ENCODE measurements at places on chromosomes 7 and 10. TPM values are rescaled to one million over a fixed set of nuclear protein-coding genes. Genes with fewer than 3 reads are reported as not detected.

Gene UTF1
- polyA plus RNA-seq = not detected

Gene NODAL
- polyA plus RNA-seq = 0.52 TPM

Gene RELN
- polyA plus RNA-seq = 2.1 TPM

Gene HOXA7
- 29.5 TPM for polyA plus RNA-seq

Gene MTPN
- 150 TPM for polyA plus RNA-seq

Gene NEBL
- 92.3 TPM for polyA plus RNA-seq

Gene CCDC3
- polyA plus RNA-seq = 13.3 TPM

Gene SCIN
- 136 TPM for polyA plus RNA-seq

Gene FGL2
- polyA plus RNA-seq = 104 TPM

Gene BET1
- 46.7 TPM for polyA plus RNA-seq

Gene ENKUR
- 4.4 TPM for polyA plus RNA-seq

Gene TES
- polyA plus RNA-seq = 83.9 TPM

Gene PRPS1L1
- polyA plus RNA-seq = not detected

Gene SLC18A3
- not detected for polyA plus RNA-seq

Gene TNS3
- polyA plus RNA-seq = 85.6 TPM

Gene MET
- 38.0 TPM for polyA plus RNA-seq

Gene NPTX2
- polyA plus RNA-seq = 5.9 TPM

Gene DLX5
- polyA plus RNA-seq = 0.13 TPM

Gene IFIT2
- 9.8 TPM for polyA plus RNA-seq

Gene TDRD1
- 0.06 TPM for polyA plus RNA-seq

Gene ANKRD30A
- not detected for polyA plus RNA-seq
